ENCODE measurements at places on chromosomes 2 and 18.
A peak's percentile ranks its signal among the peaks of the same experiment; 100 is the strongest.

DNA sequence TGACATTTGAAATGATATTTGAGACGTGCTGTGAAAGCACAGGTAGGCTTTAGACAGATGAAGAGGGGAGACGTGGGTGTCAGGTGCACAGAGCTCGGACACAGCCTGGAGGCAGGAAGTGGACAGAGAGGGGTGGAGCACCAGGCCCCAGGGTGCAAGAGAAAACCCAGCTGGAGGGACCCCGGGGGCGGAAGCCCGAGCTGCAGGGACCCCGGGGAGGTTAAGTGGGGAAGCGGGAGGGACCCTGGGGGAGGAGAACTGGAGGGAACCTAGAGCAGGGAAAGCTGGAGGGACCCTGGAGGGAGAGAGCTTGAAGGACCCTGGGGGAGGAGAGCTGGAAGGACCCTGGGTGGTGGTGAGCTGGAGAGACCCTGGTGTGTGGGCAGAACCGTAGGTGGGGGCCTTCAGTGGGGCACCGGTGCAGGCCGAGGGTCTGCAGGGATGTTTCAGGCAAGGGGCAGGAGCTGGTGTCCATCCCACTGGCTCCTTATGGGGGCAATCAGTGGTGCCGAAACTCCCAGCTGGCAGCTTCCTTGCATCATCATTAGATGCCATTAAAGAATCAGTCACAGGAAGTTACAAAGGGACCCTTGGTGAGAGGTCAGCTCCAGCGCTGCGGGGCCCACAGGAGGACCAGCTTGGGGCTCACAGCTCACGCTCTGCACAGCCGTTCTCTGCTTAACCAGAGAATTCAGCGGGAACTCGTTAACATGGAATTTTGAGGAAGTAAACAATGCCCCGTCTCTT is 246.6 kb downstream of the EIPR1 start:
- no peak for DNase-seq
- H3K27ac ChIP-seq: no peak overlapping the region
- no peak overlapping the region for H3K4me3 ChIP-seq

DNA sequence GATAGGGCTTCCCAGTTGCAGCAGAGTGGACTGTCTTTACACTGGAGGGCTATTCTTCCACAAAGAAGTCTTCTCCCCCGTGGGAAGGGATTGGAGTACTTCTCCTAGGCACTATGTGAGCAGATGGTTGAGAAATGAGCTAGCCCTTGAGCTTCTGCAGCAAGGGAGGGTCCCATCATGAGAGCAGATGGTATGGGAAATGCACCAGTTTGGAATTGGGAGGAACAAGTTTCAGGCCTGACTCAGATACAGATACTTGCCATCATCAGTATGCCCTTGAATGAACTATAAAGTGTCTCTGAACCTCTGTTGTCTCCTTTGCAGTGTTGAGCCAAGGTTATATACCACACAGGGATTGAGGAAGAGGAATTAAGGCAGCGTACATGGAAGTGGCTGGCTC is 757.4 kb downstream of the RNF144A start:
- H3K4me3 ChIP-seq: no peak overlapping the region
- peaks cover 27% of the 10 kb centered on the region for H3K36me3 ChIP-seq
- no peak overlapping the region for H3K27ac ChIP-seq
- peaks cover 53% of the 10 kb centered on the region for H3K4me1 ChIP-seq
- H3K27me3 ChIP-seq: no peaks in the 10 kb centered on the region
- no peak for DNase-seq

GRCh38 chr2:34159901-34160300 is 560.8 kb upstream of the FAM98A start:
- H3K27me3 ChIP-seq: no peaks in the 10 kb centered on the region
- no peaks in the 10 kb centered on the region for H3K4me1 ChIP-seq
- DNase-seq: no peak
- no peaks in the 10 kb centered on the region for H3K36me3 ChIP-seq

DNA sequence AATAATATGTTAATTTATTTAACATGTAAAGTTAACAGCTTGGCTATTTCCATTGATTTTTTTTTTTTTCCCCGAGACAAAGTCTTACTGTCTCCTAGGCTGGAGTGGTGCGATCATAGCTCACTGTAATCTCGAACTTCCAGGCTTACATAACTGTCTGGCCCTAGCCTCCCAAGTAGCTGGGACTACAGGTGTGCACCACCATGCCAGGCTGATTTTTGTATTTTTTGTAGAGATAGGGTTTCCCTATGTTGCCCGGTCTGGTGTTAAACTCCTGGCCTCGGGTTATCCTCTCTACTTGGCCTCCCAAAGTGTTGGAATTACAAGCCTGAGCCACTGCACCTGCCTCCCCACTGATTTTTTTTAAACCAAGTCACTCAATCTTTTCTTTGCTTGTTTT is 32.5 kb upstream of the KLHL14 start:
- H3K36me3 ChIP-seq: no peaks in the 10 kb centered on the region
- H3K4me1 ChIP-seq: no peaks in the 10 kb centered on the region
- no peak overlapping the region for H3K4me3 ChIP-seq
- H3K27me3 ChIP-seq: no peaks in the 10 kb centered on the region
- no peak for DNase-seq

DNA sequence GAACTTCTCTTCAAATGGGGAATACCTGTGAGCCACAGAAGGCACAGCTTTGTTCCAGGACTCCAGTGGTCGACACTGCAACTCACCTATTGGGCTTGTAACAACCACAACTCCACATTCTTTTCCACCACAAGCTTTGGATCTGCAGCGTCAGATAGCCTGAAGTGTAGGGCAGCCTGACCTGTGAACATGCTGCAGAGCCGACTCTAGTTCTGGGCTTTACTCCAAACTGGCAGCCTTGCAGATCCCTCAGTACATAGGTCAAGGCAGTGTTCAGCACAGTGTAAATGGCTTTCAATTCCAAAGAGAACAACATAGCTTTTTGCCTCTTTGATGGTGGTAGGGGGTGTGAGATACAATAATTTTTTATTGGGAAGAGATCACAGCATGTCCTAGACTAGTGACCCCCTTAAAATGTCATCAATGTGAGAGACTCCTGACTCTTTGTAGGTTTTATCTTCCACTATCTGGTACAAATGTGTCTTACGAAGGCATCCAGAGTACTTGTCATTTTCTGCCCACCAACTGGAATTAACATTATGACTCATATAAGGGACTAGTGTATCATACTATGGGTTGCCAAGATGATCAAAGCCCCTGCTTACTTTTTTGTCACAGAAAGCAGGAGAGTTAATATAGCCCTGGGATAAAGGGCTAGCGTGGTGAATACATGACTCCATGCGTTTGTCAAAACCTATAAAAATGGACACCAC is 149.8 kb downstream of the COPS8 start:
- H3K4me1 ChIP-seq: no peaks in the 10 kb centered on the region
- H3K4me3 ChIP-seq: no peak overlapping the region
- H3K27me3 ChIP-seq: peaks cover 4% of the 10 kb centered on the region
- DNase-seq: no peak

DNA sequence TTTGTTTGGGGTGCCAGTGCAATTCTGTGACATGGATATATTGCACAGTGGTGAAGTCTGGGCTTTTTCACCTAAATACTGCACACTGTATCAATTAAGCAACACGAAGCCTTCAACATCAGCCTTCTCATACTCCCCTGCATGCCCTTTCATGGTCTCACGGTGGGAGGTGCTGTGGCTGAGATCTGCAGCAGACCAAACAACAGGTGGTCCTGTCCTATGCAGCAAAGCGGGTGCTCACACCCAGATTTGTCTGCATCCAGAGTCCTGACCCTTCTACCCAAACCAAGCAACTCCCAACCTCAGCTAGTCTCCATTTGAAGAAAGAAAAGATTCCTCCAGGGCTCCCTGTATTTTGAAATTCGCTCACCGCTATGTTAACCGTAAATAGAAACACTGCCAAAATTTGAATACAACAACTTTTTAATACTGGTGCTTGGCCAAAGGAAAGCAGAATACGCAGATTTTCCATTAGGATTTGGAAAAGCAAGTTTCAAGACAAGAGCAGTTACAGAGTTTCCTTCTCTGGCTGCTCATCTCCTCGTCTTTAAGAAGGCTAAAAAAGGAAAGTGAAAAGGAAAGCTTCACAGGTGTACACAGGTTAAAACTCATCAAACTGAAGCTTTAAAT is 34.9 kb downstream of the FAM168B start:
- H3K27me3 ChIP-seq: no peaks in the 10 kb centered on the region
- no peak for DNase-seq
- peaks cover 42% of the 10 kb centered on the region for H3K36me3 ChIP-seq
- H3K27ac ChIP-seq: no peak overlapping the region
- peaks cover 6% of the 10 kb centered on the region for H3K4me1 ChIP-seq

DNA sequence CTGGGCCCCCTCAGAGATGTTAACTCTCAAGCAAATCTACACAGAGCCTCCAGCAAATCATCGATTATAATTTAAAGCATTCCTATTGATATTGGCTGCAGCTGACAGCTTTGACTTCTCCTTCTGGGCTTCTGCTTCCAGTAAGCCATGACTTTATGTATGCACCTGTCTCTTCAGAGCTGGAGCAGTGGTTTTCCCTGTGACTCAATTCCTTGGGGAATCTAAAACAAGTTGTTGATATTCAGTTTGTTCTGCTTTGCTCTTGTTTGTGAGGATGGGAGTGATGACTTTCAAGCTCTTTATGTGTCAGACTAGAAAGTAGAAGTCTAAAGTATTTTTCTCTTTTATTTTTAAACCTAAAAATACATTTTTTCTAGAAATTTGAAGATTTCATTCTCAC is 45.1 kb upstream of the TNP1 start:
- H3K27me3 ChIP-seq: peaks cover 5% of the 10 kb centered on the region
- no peak overlapping the region for H3K4me3 ChIP-seq
- peaks cover 2% of the 10 kb centered on the region for H3K36me3 ChIP-seq
- H3K27ac ChIP-seq: no peak overlapping the region

DNA sequence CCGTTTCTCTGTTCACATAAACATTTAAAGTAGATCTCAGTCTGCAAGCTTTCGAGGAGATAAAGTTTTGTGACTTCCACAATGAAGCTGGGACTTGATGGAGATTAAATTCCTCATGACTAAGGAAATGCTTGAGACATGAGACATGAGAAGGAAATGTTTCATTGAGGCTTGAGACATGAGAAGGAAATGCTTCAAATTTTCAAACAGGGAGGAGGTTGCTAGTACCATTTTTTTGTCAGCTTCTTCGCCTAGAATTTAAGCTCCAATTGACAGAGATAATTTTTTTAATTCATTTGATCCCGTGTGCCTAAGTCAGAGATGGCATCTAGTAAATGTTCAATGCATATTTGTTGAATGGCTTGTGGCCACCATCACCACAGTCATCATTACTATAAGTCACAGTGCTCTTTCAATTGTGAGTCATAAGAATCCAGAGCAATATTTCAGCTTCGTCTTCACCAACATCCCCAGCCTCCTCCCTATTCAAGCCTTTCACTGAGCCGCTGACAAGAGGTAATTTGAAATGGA is 543 bp upstream of the MARCHF4 start:
- peaks cover 2% of the 10 kb centered on the region for H3K4me1 ChIP-seq
- DNase-seq: no peak
- no peak overlapping the region for H3K4me3 ChIP-seq
- no peak overlapping the region for H3K27ac ChIP-seq
- H3K36me3 ChIP-seq: no peaks in the 10 kb centered on the region

GRCh38 chr2:236656721-236657120 is 87.1 kb downstream of the ACKR3 start:
- no peak overlapping the region for H3K27ac ChIP-seq
- H3K4me1 ChIP-seq: no peaks in the 10 kb centered on the region
- H3K36me3 ChIP-seq: no peaks in the 10 kb centered on the region
- H3K4me3 ChIP-seq: no peak overlapping the region
- no peak for DNase-seq
- peaks cover 10% of the 10 kb centered on the region for H3K27me3 ChIP-seq

GRCh38 chr18:48030616-48031480 is 100.4 kb upstream of the SMAD2 start:
- no peaks in the 10 kb centered on the region for H3K27me3 ChIP-seq
- no peak overlapping the region for H3K4me3 ChIP-seq
- no peak overlapping the region for H3K27ac ChIP-seq
- DNase-seq: no peak

DNA sequence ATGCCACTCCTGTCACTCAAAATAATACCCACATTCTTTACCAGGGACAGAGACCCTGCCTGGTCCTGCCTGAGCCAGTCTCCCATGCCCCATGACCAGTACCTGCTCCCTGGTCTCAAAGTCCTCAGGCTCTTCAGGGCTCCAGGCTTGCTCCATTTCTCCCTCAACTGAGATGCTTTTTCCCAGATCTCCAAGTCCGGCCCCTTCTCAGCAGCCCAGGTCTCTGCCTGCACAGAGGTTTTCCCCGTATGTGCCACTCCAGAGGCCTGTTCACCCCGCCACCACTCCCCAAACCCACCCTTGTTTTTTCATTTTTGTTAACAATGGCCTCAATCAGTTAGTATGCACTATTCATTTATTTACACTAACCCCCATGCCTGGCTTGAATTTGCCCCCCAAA is 499.5 kb upstream of the MYT1L start:
- no peak for DNase-seq
- H3K4me1 ChIP-seq: no peaks in the 10 kb centered on the region
- no peaks in the 10 kb centered on the region for H3K27me3 ChIP-seq
- H3K27ac ChIP-seq: no peak overlapping the region
- no peak overlapping the region for H3K4me3 ChIP-seq

DNA sequence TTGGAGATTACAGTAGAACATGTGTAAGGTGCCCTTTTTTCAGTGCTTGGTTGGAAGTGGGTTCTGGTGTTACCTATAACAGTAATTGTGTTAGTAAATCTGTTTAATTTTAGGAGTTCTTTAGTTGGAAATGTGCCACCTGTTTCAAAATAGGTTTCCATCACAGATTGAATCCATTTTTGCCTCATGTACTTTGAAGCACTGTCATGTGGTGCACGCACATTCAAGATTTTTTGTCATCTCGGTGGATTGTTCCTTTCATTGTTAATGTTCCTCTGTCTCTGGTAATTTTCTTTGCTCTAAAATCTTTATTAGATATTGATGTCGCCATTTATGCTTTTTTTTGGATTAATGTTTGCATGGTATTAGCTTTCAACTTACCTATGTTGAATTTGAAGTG is 1.3 kb downstream of the ATP9B start:
- H3K4me3 ChIP-seq: peak overlapping the region; percentile 85
- peaks cover 41% of the 10 kb centered on the region for H3K36me3 ChIP-seq
- peak overlapping the region; percentile 69 for H3K27ac ChIP-seq
- peaks cover 25% of the 10 kb centered on the region for H3K4me1 ChIP-seq
- peaks cover 19% of the 10 kb centered on the region for H3K27me3 ChIP-seq

DNA sequence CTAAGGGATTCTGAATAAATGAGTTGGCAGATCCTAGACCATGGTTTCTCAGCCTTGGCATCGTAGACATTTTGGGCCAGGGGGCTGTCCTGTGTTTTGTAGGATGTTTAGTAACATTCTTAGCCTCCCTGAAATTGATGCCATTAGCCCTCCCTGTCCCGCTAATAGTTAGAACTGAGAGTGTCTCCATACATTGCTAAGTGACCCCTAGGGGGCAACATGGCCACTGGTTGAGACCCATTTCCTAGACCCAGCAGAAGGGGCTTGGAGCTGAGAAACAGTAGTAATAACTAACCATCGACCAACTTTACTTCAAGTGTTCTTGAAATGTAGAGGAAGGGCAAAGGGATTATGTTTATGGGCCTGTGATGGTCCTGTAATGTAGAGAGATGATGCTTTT is 40.8 kb downstream of the KCMF1 start:
- H3K36me3 ChIP-seq: peaks cover 30% of the 10 kb centered on the region
- peaks cover 46% of the 10 kb centered on the region for H3K4me1 ChIP-seq
- H3K27me3 ChIP-seq: no peaks in the 10 kb centered on the region
- no peak overlapping the region for H3K27ac ChIP-seq

- no peak overlapping the region for H3K27ac ChIP-seq
- H3K4me3 ChIP-seq: no peak overlapping the region
- H3K36me3 ChIP-seq: no peaks in the 10 kb centered on the region
- H3K4me1 ChIP-seq: peaks cover 3% of the 10 kb centered on the region
- DNase-seq: no peak
Measured at GRCh38 chr2:222714361-222715241, 43.1 kb downstream of the MOGAT1 start.

GRCh38 chr2:30208453-30208852 is 22.9 kb upstream of the LBH start:
- H3K27me3 ChIP-seq: peaks cover 3% of the 10 kb centered on the region
- H3K36me3 ChIP-seq: no peaks in the 10 kb centered on the region
- H3K4me3 ChIP-seq: no peak overlapping the region
- H3K27ac ChIP-seq: no peak overlapping the region
- no peak for DNase-seq

Measured in T-helper 2 cell treated with Interferon-gamma antibody and Interleukin-4, amounts not matched to agents 5 μg/mL and 100 μg/mL, for 36 hours (primary cell).